ENCODE measurements at places on chromosomes 4 and X. TPM values are rescaled to one million over a fixed set of nuclear protein-coding genes. Genes with fewer than 3 reads are reported as not detected.

The FMR1NB gene
- not detected for total RNA-seq

The CHRDL1 gene
- not detected for total RNA-seq

The ARHGAP6 gene
- total RNA-seq = 0.32 TPM

GRCh38 chr4:112023402-112023950, 121.8 kb upstream of the FAM241A start:
- H3K27me3 ChIP-seq = no peaks in the 10 kb centered on the region
- no peaks in the 10 kb centered on the region for H3K4me1 ChIP-seq
- no peak for DNase-seq
- no peak overlapping the region for H3K27ac ChIP-seq
- H3K4me3 ChIP-seq = no peak overlapping the region

The SMPX gene
- total RNA-seq = not detected

DNA sequence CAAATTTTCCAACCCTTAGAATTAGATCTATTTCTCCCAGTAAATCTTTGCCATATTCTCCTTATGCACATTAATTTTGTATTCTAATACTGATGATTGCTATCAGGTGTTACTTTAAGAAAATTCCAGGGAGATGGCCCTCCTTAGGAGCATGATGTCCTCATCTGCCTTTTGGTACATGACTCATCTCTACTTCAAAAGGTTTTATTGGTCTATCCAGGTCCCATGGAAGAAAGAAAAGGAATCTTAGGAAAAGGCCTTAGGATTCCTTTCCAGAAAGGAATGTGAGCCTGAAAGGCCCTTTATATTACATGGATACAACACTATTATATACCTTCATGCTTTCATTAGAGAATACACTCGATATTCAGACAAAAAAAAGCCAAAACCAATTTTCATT, 968.2 kb downstream of the STIM2 start:
- no peak overlapping the region for H3K27ac ChIP-seq
- DNase-seq = no peak
- no peaks in the 10 kb centered on the region for H3K36me3 ChIP-seq

The COX7B2 gene
- not detected for total RNA-seq

- no peak overlapping the region for H3K4me3 ChIP-seq
- no peak overlapping the region for H3K27ac ChIP-seq
- H3K4me1 ChIP-seq = no peaks in the 10 kb centered on the region
- peaks cover 54% of the 10 kb centered on the region for H3K36me3 ChIP-seq
- DNase-seq = no peak
- H3K27me3 ChIP-seq = no peaks in the 10 kb centered on the region
Measured at GRCh38 chr4:2647403-2648158, 108.6 kb downstream of the TNIP2 start.

- H3K4me1 ChIP-seq = no peaks in the 10 kb centered on the region
- no peak overlapping the region for H3K4me3 ChIP-seq
- H3K27me3 ChIP-seq = no peaks in the 10 kb centered on the region
- no peaks in the 10 kb centered on the region for H3K36me3 ChIP-seq
- H3K27ac ChIP-seq = no peak overlapping the region
Measured at GRCh38 chr4:115660465-115660864, 547.0 kb upstream of the NDST4 start.

DNA sequence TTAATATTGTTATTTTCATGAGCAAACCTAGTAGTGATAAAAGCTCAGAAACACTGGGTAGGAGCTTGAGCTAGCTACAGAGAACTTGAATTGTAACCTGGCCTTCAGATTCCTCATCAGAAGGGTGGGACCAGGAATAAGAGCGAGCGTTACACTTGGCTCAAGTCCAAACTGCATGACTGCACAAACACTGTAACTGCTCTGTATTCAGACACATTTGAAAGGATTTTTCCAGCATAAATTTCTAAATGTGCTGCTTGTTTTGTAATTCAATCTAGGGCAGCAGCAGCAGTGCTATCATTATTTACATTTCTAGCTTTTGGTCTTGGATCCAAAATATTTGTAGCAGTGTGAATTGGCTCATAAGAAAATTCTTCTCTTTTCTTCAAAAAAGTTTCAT, 133.0 kb upstream of the TMLHE start:
- no peak overlapping the region for H3K4me3 ChIP-seq
- H3K36me3 ChIP-seq = no peaks in the 10 kb centered on the region
- H3K4me1 ChIP-seq = no peaks in the 10 kb centered on the region
- no peak for DNase-seq

- no peak overlapping the region for H3K27ac ChIP-seq
- H3K4me1 ChIP-seq = no peaks in the 10 kb centered on the region
- no peak for DNase-seq
- no peak overlapping the region for H3K4me3 ChIP-seq
Measured at GRCh38 chr4:107509615-107510014, 210.4 kb downstream of the PAPSS1 start.

GRCh38 chrX:109974906-109975655, 27.8 kb upstream of the TMEM164 start:
- no peak overlapping the region for H3K4me3 ChIP-seq
- no peak overlapping the region for H3K27ac ChIP-seq
- no peaks in the 10 kb centered on the region for H3K27me3 ChIP-seq
- DNase-seq = no peak
- no peaks in the 10 kb centered on the region for H3K36me3 ChIP-seq

The CTAG1B gene
- not detected for total RNA-seq

- DNase-seq = no peak
- H3K27ac ChIP-seq = no peak overlapping the region
- H3K36me3 ChIP-seq = no peaks in the 10 kb centered on the region
- H3K4me3 ChIP-seq = no peak overlapping the region
- no peaks in the 10 kb centered on the region for H3K27me3 ChIP-seq
Measured at GRCh38 chrX:39813631-39814277, 284.0 kb downstream of the BCOR start.

DNA sequence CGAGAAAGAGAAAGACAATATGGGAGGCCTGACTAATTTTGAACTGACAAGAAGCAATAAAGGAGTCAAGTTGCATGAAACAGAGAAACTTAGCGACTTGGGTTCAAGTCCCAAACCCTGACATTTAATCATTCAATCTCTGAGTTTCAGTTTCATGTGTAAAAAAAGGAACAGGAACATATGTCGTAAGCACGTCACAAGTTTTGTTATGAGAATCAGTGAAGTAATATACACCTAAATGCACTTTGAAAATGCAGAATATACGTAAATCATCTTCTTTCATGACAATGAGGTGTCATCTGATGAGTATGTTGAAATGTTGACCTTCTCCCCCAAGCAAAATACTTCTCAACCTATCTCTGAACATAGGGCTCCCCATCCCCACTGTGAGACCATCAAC, 10.4 kb downstream of the ACOT9 start:
- H3K4me1 ChIP-seq = no peaks in the 10 kb centered on the region
- no peaks in the 10 kb centered on the region for H3K27me3 ChIP-seq
- DNase-seq = no peak
- H3K27ac ChIP-seq = peak overlapping the region; percentile 29
- H3K4me3 ChIP-seq = no peak overlapping the region

DNA sequence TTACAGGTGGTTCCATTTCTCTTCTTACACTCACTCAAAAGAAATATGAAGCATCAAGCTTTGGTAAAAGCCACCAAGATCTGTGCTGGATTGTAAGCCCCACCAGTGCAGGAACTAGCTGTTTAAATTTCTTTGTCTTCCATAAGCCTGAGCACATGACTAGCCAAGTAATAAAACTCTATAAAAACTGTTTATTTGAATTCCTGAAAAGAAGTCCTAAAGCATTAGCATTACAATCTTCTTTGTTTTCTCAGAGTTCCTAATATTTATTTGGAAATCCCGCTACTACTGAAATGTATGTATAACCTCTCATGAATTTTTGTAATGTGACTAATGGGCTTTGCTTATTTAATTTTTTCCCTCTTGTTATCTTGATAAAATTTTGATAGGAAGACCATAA, 65.9 kb downstream of the IQCM start:
- no peak overlapping the region for H3K4me3 ChIP-seq
- H3K27ac ChIP-seq = no peak overlapping the region
- H3K36me3 ChIP-seq = no peaks in the 10 kb centered on the region

- no peaks in the 10 kb centered on the region for H3K27me3 ChIP-seq
- DNase-seq = no peak
- no peaks in the 10 kb centered on the region for H3K4me1 ChIP-seq
- H3K36me3 ChIP-seq = no peaks in the 10 kb centered on the region
Measured at GRCh38 chr4:23001478-23001877, 308.7 kb downstream of the GBA3 start.

The SLC25A5 gene
- total RNA-seq = 182 TPM

The RPS6KA6 gene
- total RNA-seq = not detected

GRCh38 chr4:121484633-121485032, 103.8 kb upstream of the QRFPR start:
- no peak for DNase-seq
- H3K4me1 ChIP-seq = no peaks in the 10 kb centered on the region
- no peaks in the 10 kb centered on the region for H3K27me3 ChIP-seq
- no peak overlapping the region for H3K4me3 ChIP-seq
- H3K27ac ChIP-seq = no peak overlapping the region

The CT45A3 gene
- not detected for total RNA-seq

GRCh38 chrX:79110731-79111130, 33.8 kb upstream of the GPR174 start:
- no peak overlapping the region for H3K4me3 ChIP-seq
- H3K27ac ChIP-seq = no peak overlapping the region
- no peaks in the 10 kb centered on the region for H3K27me3 ChIP-seq
- H3K4me1 ChIP-seq = peaks cover 5% of the 10 kb centered on the region
- no peak for DNase-seq
- H3K36me3 ChIP-seq = no peaks in the 10 kb centered on the region

DNA sequence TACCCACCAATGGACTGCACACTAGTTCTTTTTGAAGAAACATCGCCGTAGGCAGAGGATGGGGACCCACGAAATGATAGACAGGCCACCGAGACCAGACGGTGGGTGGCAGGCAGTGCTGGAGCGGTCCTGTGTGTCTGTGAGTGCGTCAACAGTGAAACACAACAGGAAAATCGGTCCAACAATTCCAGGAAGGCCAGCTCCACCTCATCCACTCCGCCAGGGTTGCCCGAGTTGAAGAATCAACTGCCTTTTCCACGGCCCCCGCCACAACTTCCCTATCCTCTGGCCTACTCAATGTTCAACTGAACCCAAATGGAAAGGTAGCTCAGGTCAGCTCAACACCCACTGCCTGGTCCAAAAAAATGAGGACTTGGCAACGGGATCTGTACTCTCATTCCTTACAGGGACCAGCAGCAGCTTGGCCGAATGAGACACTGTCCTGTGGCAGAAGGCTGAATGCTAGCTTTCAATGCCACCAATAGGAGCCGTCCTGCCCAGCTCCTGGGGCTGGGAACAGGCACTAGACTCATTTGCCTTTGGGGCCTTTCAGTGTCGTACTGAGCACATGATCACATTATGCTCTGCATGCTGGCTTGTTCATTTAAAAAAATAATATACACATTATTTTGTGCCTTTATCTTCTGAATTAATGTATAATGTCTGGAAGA, 43.5 kb downstream of the MID1 start:
- no peak overlapping the region for H3K27ac ChIP-seq
- no peaks in the 10 kb centered on the region for H3K36me3 ChIP-seq
- no peaks in the 10 kb centered on the region for H3K4me1 ChIP-seq
- no peaks in the 10 kb centered on the region for H3K27me3 ChIP-seq

DNA sequence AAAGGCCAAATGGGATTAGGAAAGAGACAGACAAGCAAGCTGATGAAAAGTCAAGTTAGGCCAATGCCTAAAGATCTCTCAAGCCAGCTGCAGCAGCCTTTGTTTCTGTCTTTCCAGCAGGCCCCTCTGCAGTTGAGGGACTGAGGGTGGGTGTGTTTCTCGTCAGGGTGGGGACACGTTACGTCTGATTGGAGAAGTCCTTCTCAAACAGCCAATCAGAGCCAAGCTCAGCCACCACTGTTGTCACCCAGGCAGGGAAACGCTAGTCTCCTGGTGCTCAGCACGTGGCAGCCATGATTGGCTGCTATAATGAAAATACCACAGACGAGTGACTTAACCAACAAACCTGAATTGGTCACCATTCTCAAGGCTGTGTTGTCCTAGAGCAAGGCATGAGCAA, 177.1 kb upstream of the LCORL start:
- H3K4me3 ChIP-seq = no peak overlapping the region
- DNase-seq = no peak
- H3K27ac ChIP-seq = no peak overlapping the region
- no peaks in the 10 kb centered on the region for H3K36me3 ChIP-seq

The HMGN5 gene
- total RNA-seq = 0.95 TPM

The BEND2 gene
- total RNA-seq = 0.48 TPM

Measured in natural killer cell (primary cell).